Activated CD4-positive, alpha-beta T cell treated with anti-CD3 and anti-CD28 coated beads for 36 hours (primary cell): ENCODE measurements at places on chromosomes 11 and 22. TPM values are rescaled to one million over a fixed set of nuclear protein-coding genes. Genes with fewer than 3 reads are reported as not detected.

DNA sequence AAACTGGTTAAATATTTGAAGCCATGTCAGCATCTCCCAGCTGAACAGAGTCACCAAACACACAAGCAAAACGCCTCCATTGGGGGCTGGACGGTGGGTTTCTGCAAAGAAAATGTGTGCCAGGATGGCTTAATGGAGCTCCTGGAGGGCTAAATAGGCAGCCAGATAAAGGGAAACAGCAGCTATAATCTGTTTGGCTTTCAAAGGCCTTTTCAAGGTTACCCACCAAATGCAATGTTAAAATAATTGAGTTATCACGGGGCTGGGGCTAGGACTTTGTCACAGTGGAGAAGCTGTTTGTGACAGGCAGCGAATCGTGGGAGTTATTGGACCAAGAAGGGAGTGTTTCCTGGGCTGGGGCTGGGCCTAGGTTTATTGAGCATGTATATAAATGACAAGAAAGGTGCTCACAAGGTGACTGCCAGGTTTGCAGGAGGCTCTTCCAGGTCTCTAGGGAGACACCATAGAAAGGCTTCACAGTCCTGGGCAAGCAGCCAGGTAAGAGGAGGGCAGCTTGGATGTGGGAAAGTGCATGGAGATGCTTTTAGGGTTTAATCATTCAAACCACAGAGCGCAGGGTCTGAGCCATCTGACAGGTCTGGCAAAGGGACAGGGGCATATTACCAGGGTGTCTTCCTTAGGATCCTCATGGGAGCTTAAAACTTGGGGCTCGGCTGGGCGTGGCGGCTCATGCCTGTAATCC, 28.3 kb downstream of the GRIK4 start:
- no peaks in the 10 kb centered on the region for H3K36me3 ChIP-seq
- H3K4me3 ChIP-seq, result no peak overlapping the region
- no peak for DNase-seq

Gene INTS4
- total RNA-seq, result 53.8 TPM

DNA sequence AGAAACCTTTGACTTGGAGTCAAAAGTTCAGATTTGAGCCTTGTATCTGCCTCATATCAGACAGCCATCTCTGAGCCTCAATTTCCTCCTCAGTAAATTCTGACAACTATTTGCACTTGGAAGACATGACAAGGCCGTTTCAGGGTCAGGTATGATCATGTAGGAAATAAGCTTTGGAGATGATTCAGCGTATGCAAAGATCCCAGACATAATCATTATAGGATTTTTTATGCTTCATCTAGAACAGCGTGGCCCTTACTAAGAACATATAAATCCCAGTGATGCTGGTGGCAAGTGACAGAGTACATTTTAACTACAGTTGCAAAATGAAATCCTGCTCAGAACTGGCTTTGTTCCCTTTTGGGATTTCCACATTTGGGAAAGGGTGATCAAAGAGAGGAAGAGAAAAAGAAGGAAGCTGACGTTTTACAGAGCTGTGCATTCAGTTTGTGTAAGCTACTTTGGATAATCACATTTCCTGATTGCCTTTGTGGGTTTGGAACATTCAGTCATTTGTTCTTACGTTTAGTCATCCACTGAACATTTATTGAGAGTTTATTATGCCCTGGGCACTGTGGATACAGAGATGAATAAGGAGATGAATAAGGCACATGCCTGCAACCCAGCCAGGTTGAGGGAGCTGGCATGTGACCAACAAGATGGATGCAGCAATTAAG, 81.9 kb upstream of the HEPHL1 start:
- DNase-seq, result no peak
- no peak overlapping the region for H3K4me3 ChIP-seq
- no peak overlapping the region for H3K27ac ChIP-seq
- H3K4me1 ChIP-seq, result no peaks in the 10 kb centered on the region
- peaks cover 12% of the 10 kb centered on the region for H3K27me3 ChIP-seq

DNA sequence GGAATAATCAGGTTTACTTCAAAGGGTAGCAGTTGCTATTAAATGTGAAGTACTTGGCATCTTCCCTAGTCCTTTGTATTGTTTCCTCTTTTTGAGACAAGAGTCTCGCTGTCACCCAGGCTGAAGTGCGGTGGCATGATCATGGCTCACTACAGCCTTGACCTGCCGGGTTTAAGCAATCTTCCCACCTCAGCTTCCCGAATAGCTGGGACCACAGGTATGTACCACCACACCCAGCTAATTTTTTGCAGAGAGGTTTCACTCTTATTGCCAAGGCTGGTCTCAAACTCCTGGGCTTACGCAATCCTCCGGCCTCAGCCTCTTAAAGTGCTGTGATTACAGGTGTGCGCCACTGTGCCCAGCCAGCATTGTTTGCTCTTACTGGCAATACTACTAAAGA, 36.2 kb upstream of the RAPSN start:
- peaks cover 20% of the 10 kb centered on the region for H3K4me1 ChIP-seq
- H3K27ac ChIP-seq, result no peak overlapping the region
- no peak for DNase-seq
- H3K36me3 ChIP-seq, result peaks cover 57% of the 10 kb centered on the region

Gene MS4A3
- total RNA-seq, result not detected

GRCh38 chr11:69661413-69661715, 13.8 kb downstream of the LTO1 start:
- H3K27ac ChIP-seq, result no peak overlapping the region
- DNase-seq, result no peak
- H3K36me3 ChIP-seq, result peaks cover 11% of the 10 kb centered on the region
- no peaks in the 10 kb centered on the region for H3K27me3 ChIP-seq

Gene MUC6
- not detected for total RNA-seq

Gene CSRP3
- not detected for total RNA-seq
